ENCODE measurements at places on chromosomes 12 and 14. TPM values are rescaled to one million over a fixed set of nuclear protein-coding genes. Genes with fewer than 3 reads are reported as not detected.

SVOP gene
- total RNA-seq = not detected

ZDHHC17 gene
- 14.4 TPM for total RNA-seq

ERBB3 gene
- total RNA-seq = 13.3 TPM

AICDA gene
- total RNA-seq = not detected

POU6F1 gene
- total RNA-seq = 1.1 TPM

PLEKHG7 gene
- not detected for total RNA-seq

PPP4R4 gene
- total RNA-seq = 4.4 TPM

TAS2R8 gene
- total RNA-seq = not detected

CLEC7A gene
- 0.07 TPM for total RNA-seq

C1RL gene
- 11.3 TPM for total RNA-seq

GSC gene
- not detected for total RNA-seq

BICDL1 gene
- 6.4 TPM for total RNA-seq

GCH1 gene
- 4.4 TPM for total RNA-seq

AGAP2 gene
- 0.82 TPM for total RNA-seq

PLEKHA5 gene
- 23.2 TPM for total RNA-seq

CLEC4C gene
- not detected for total RNA-seq

ATF7IP gene
- total RNA-seq = 26.3 TPM

EML5 gene
- total RNA-seq = 0.39 TPM

TMEM253 gene
- 0.42 TPM for total RNA-seq

PRB2 gene
- total RNA-seq = not detected

BCL2L14 gene
- not detected for total RNA-seq

PPP2R5C gene
- 74.5 TPM for total RNA-seq

ALKBH1 gene
- 10.3 TPM for total RNA-seq

OR6C2 gene
- total RNA-seq = not detected

C1S gene
- 1.9 TPM for total RNA-seq

MYF6 gene
- not detected for total RNA-seq

STYK1 gene
- total RNA-seq = 3.7 TPM
